ENCODE measurements at places on chromosomes 13 and 19. TPM values are rescaled to one million over a fixed set of nuclear protein-coding genes. Genes with fewer than 3 reads are reported as not detected.

DNA sequence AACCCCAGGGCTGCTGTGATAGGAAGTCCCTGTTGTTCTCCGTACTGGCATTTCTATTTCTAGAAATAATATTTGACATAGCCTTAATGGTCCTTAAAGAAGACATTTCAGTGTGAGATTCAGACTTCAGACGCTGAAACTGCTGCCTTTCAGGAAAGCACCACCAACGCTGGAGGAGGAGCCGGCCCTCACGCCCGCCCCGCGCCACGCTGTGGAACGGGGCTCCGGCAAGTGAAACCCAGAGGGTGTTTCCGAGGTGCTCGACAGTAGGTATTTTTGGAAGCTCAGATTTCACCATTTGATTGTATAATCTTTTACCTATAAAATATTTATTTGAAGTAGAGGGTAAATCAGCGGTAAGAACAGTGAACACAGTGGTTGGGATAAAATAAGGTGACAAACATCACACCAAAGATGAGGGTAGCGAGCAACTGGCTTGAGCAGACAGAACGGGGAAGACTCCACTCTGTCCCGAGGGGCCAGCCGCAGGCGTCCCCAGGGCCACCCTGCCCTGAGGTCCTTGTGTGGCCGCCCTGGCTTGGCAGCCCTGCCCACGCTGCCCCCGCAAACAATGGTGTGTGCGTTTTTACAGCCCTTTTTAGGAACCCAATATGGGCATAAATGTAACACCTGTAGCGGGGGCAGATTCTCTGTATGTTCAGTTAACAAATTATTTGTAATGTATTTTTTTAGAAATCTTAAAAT, 85.6 kb upstream of the MCF2L start:
- no peak for DNase-seq

GRCh38 chr19:45280471-45280961, 29.4 kb downstream of the MARK4 start:
- DNase-seq, result no peak

DNA sequence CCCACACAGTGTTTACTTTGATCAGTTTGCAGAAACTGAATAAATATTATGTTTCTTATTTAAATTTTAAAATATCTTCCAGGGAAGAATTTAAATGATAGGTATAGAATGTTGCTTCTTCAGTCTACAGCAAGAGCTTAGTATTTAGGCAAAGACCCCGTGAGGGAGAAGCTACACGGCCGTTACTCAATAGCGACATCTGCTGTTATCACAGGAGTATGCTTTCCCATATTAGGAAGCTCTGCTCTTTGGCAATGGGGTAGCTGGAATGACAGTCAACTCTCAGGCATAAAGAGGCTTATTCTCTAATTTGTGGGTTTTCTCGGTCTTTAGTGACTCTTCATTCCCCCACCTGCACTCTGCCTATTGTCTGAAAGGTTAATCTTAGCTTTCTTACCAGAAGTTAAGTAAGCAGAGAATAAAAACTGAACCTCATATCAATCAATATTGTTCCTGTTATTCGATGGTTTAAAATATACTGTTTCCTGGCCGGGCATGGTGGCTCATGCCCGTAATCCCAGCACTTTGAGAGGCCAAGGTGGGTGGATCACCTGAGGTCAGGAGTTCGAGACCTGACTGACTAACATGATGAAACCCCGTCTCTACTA, 13.2 kb upstream of the LHFPL6 start:
- peak; percentile 86 for DNase-seq

GRCh38 chr19:16940626-16941025, 51.8 kb downstream of the F2RL3 start:
- no peak for DNase-seq

GRCh38 chr19:45142726-45143110, 18.1 kb downstream of the NKPD1 start:
- DNase-seq, result peak; percentile 37

GRCh38 chr13:78742659-78743058, 83.7 kb upstream of the OBI1 start:
- no peak for DNase-seq

DNA sequence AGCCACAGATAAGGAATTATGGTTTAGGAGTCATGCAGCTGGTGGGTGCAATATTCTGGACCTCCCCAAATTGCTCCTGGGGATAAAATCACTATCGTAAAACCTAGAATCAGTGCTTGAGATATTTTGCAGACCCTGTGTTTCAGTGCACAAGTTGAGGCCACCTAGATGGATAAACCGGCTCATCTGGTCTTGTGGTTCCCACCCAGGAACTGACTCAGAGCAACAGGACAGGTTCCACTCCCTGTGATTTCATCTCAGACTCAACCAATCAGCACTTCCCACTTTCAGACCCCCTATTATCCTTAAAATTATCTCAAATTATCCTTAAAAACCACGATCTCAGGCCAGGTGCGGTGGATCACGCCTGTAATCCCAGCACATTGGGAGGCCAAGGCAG, 21.0 kb downstream of the FBXL12 start:
- DNase-seq, result no peak

DNA sequence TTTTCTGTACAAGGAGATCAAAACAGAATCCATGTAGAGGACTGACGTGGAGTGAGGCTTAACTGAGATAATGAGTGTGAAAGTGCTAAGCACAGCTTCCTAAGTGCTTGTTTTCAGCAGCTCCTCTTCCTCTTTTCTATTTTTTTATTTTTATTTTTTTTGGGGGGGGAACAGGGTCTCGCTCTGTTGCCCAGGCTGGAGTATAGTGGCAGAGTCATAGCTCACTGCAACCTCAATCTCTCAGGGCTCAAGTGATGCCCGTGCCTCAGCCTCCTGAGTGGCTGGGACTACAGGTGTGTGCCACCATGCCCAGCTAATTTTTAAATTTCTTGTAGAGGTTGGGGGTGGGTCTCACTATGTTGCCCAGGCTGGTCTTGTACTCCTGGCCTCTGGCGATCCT, 5.6 kb upstream of the FOSB start:
- no peak for DNase-seq

GRCh38 chr19:11227195-11227886, 12.1 kb upstream of the ANGPTL8 start:
- DNase-seq, result no peak

DNA sequence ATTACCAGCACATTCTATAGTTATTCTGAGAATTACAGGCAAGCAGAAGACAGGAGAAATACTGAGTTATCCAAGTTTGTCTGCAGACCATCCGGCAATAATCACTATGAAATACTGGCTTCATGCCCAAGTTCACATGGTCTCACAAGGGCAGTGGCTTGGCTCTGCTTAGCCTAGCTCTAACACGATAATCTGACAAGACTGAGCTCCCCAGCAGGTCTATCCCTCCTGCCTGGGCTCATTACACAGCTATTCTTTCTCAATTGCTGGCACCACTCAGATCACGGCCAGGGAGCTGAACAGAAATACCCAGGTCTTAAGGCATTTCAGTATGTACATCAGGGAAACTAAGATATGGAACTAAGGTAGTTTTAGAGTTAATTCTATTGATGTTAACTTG, 361.6 kb upstream of the PCDH20 start:
- DNase-seq, result peak; percentile 61

GRCh38 chr13:47598340-47598911, 402.6 kb downstream of the SUCLA2 start:
- DNase-seq, result no peak

DNA sequence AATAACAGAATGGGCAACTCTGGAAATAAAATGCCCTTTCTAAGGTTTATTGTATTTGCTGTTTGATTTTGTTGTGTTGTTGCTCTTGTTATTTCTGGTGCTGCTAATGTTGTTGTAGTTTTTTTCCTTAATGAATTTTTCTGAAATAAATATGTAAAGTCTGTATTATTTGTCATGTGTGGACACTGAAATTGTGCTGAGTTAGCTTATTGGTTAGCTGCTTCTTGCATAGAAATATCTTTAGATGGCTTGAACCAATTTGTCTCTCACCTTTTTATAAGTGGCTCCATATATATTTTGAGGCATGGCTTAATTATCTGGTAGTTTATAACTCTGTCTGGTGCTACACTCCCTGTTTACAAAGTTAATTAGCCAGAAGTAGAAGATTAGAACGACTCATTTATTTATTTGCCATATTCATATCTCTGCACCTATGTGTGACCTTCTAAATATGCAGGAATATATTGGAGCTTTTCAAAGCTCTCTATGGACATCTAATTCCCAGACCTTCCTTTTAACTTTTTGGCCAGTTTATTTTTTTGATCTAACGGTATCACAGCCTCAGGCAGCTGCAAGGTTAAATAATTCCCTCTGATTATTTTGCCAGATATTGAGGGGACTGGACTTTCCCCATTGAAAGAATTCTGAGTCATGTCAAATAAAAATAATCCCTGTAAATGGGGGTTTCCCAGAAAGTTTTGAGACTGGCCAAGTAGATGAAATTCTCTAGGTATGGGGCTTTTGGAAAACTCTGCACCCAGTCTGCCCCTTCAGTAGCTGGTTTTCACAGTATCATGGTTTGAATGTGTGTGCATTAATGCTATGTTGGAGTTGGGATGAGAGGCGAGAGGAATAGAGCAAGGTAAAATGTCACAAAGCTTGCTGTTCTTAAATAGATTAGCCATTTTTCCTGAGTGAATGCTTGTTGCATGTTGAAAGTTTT, 1331.7 kb upstream of the MIR17HG start:
- no peak for DNase-seq

- no peak for DNase-seq
Measured at GRCh38 chr13:71613066-71613745, 253.8 kb downstream of the DACH1 start.

Gene ZNF17
- polyA plus RNA-seq, result 9.6 TPM

Gene ZNF681
- polyA plus RNA-seq, result 2.8 TPM

Gene KLK10
- polyA plus RNA-seq, result 0.13 TPM

Gene OR7D2
- 0.11 TPM for polyA plus RNA-seq

Gene VSTM2B
- polyA plus RNA-seq, result not detected

Gene CGB7
- 0.98 TPM for polyA plus RNA-seq

Gene SUGP1
- 33.4 TPM for polyA plus RNA-seq

Gene ISOC2
- polyA plus RNA-seq, result 28.2 TPM

Gene ZNF419
- 10.0 TPM for polyA plus RNA-seq
